ENCODE measurements at places on chromosomes 2 and 18.

GRCh38 chr2:145040433-145040832, 520.5 kb upstream of the ZEB2 start:
- no peak for DNase-seq

DNA sequence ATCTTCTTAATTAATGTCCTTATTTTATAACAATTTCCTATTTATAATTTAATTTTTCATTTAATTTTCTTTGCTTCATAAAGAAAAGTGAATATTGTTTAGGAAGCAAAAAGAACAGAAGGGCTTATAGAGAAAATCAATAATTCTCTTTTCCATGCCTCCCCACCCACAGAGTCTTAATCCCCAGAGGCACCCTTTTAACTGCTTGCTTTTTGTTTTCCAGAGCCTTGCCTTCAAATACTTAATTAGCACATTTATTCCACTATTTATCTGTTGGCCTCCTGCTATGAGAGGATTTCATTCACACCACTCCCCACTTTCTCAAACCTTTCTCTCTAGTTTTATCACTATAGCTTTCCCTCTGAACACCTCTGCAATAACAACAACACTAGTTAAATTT, 373.6 kb downstream of the MBD2 start:
- no peak for DNase-seq

DNA sequence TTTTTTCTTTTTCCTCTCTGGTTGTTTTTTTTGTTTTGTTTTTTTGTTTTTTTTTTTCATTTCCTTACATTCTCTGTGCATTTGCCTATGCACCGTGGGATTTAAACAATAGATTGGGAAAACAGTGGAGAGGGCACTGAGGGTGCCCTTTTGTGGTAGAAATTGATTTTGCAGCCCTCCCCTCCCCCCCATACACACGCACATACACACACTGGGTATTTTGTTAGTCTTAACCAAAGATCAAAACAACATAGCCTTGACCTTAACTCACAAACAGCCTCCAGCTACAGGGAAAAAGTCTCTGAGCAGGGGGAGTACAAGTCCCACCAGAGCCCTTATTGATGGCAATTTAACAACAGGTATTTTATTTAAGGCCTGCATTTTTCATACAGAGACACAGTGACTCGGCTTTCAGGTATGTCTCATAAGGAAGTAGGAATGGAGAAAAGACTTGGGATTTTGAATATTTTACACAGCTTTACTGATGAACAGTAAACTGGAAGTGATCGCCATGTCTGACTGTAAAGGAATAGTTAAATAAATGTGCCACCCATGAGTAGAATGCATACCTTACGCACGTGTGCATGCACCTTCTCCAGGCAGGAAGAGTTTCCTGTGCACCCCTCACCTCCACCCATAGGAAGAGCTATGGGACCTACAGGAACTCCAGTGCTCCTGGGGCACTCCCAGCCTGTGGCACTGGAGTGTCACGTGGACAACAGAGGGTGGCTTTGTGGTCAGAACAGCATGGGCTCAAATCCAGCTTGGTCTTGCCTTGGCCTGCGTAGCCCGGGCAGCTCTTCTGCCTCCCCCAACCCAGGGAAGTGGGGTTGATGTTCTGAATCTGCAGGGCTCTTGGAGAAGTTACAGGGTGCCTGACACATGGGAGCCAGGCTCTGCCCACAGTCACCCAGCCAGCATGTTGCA, 266.4 kb downstream of the ANAPC1 start:
- no peak for DNase-seq

DNA sequence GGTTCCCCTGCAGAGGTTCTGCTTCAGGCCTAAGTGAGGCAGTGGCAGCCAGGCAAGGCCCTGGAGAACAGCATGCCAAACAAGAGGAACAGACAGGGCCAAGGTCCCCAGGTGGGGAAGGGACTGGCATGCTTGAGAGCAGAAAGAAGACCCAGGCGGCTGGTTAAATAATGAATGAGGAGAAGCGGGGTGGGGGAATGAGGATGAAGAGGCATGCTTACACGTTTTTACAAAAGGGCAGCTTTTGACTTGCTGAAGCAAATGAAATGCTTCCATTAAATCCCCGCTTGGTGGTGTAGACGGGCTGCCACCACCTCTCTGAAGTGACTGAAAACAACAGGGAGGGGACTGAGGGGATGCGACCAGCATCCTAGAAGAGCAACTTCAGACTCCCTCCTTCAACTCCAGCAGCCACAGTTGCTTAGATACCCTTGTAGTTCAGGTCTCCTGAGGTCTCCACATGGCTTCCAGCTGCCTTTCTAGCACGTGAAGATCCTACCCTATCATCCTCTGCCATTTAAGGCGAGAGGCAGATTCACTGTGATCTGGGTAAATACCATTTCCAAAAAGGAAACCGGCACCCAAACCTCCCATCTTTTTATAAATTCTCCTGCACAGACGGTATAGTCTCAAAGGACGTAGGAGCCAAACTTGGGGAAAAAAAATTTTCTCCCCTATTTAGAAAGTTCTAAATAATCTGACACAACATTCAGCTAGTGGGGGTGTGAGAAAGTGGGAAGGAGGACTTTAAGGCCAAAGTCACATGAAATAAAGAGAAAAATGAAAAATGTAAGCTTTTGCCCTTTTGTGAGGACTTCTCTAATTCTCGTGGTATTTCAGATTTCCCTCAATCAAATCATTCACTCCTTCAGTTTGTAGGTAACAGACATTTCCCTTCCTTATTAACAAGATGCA, 65.6 kb downstream of the CACNB4 start:
- no peak for DNase-seq

- no peak for DNase-seq
Measured at GRCh38 chr2:95376311-95377215, 25.9 kb upstream of the FAHD2A start.

DNA sequence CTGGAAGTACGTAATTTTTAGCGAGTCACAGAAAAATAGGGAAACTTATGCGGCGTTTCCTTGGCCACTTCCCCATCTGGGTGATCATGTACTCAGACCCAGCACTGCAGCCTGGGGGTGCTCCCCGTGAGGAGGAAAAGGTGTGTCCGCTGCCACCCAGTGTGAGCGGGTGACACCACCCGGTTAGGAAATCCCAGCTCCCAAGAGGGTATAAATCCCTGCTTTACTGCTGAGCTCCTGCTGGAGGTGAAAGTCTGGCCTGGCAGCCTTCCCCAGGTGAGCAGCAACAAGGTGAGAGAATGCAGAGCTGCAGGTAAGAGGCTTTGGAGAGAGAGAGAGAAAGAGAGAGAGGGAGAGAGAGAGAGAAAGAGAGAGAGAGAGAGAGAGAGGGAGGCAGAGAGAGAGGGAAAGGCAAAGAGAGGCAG, at the start of gene IL1R2:
TSS of gene IL1R2 (plus strand) at position 240 of the 425 bp plus-strand sequence. CDS start 16,616 bp downstream, outside the sequence.
- no peak for DNase-seq

- DNase-seq, result no peak
Measured at GRCh38 chr2:136638193-136638592, 127.2 kb upstream of the THSD7B start.

DNA sequence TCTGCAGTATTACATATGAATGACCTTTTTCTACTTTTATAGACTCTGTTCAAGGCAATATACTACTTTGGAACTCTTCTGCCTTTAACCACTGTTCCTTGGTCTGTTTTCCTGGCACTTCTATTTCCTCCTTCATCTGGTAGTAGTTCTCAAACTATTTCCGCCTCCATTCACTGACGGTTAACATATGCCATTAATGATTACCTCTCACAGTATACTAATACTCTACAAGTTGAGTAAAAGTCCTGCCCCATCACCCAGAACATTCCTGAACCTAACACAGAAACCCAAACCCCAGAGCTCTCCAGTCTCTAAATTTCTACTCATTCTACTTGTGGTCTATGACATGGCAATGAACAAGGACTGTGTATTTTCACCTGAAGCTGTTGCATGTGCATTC, 4.5 kb downstream of the GFPT1 start:
- no peak for DNase-seq

DNA sequence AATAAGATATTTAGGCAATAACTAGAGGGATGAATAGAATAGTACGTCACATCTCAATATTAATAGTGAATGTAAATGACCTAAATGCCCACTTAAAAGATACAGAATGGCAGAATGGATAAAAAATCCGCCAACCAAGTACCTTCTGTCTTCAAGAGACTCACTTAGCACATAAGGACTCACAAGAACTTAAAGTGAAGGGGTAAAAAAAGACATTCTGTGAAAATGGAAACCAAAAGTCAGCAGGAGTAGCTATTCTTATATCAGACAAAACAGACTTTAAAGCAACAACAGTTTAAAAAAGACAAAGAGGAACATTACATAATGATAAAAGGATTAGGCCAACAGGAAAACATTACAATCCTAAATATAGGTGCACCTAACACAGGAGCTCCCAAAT, 56.7 kb upstream of the DSC1 start:
- DNase-seq, result no peak

- DNase-seq, result no peak
Measured at GRCh38 chr2:234444893-234445292, 52.0 kb downstream of the ARL4C start.

- no peak for DNase-seq
Measured at GRCh38 chr2:112640800-112641675, 4.7 kb upstream of the SLC20A1 start.

DNA sequence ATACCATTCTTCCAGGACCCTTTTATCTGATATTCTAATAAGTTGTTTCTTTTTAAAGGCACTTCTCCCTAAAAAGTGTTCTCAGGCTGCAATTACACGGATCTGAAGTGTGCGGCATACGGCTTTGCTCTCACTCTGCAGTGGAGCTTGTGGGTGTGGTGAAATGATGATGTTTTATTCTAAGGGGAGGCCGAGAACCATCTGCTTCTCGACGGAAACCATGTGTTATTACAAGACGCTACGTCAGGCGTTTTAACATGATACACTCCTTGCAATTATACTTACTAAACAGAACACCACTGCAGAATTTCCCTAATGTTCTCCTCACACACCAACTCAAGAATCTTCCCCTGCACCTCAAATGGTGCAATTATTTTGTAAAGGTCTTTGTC, 34.9 kb upstream of the CTDP1 start:
- DNase-seq, result no peak

DNA sequence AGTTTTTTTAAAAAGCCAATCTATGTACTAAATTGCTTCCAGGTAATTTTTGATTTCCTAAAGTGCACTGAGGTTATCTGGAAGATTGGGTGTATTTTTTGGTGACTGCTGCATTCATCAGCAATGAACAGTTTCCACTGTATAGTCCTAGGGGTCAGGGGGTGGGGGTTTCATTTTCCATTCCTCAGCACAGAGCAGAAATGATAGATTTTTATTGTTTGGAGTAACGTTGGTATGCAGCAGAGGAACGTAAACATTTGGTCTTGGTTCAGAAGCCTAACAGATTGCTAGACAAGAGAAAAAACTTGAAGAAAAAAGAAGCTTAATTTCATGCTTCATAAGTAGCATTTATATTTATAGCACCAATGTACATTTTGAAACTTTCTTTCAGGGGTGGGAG, 54.9 kb downstream of the ZCCHC2 start:
- DNase-seq, result no peak

All from cerebellum (tissue), 4 donors.